ENCODE measurements at places on chromosomes 1 and 21.

- no peak for DNase-seq
Measured at GRCh38 chr21:46604975-46605766, at the start of gene S100B. S100B (minus strand) TSS chr21:46605082; CDS start chr21:46602415, 2,667 bp downstream.

DNA sequence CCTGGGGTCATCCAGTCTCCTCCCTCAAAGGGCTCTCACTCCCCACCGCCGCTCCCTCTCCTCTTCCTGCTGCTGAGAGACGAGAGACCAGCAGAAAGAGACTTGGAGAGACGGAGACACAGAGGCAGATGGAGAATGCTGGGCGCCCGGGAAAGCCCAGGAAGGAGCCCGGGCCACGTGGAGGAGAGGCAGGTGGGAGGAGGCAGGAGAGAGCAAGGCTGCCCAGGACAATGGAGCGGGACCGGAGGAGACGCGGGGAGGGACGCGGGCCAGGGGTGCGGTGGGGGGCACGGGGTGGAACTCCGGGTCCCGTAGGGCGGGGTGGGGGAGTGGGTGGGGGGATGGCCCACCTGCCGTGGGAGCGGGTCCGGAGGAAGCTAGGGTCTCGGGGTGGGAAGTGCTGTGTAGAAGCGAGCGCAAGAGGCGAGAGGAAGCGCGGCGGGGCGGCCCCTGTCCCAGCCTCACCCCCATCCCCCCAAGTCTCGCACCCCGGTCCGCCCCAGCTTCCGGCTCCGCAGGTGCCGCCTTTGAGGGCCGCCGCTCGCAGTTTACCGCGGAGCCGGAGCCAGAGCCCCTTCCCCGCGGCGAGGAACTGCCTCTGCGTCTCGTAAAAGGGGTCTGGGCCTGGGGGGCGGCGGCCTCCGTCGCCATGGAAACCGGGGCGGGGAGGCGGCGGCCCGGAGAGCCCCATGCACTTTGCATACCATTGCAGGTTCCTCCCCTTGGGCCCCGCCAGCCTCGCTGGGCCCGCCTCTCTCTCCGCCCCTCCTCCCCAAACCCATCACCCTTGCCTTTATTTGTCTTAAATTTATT is 11.7 kb upstream of the EPHA2 start:
- DNase-seq, result peak; percentile 60

GRCh38 chr1:19384113-19384512 is 72.0 kb downstream of the SLC66A1 start:
- DNase-seq, result no peak

DNA sequence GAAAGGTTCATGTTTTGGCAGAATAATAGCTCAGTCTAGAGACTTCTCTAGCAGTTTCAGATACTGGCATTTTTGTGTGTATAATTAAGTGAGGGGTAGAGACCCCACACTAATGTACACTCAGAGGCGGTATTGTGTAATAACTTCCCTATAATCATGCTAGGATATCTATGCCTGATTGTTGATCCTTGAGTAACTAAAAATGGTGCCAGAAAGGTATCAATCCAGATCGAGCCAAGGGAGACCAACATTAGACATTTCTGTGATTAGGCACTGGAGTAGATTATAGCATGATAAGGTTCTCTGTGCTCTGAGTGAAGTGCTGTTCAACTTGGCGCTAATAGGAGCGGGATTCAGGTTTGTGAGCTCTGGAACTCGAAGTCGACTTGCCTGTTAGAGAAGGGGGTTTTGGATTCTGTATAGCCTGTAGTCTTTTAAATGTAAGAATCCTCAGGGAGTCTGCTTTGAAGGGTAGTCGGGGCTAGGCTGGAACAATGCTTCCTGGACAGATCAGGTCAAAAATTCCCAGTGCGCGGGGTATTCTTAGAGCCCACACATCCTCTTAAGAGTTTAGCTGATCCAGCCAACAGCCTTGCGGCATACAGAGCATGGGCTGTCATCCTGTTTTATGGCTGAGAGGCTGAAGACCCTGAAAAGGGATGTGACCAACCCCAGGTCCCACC is 24.2 kb downstream of the MAN1C1 start:
- no peak for DNase-seq

DNA sequence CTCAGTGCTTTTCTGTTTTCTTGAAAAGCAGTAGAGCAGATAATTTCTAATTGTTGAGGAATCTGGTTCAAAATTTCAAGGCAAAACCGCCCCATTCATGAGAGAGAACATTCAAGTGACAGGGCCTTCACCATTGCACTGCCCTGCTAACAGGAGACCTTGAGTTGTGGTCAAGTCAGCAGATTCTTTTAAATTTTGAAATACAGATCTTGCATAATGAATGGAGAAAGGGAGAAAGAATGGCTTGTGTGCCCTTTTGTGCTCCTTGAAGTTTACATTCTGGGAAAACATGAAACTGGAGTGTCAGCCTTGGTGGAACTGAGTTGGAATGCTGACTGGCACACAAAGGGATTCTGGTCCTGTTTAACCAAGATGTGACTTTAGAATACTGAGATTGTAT is 164.5 kb upstream of the UBE2U start:
- DNase-seq, result no peak

GRCh38 chr21:42079008-42079938 is 8.2 kb downstream of the UMODL1 start:
- no peak for DNase-seq

DNA sequence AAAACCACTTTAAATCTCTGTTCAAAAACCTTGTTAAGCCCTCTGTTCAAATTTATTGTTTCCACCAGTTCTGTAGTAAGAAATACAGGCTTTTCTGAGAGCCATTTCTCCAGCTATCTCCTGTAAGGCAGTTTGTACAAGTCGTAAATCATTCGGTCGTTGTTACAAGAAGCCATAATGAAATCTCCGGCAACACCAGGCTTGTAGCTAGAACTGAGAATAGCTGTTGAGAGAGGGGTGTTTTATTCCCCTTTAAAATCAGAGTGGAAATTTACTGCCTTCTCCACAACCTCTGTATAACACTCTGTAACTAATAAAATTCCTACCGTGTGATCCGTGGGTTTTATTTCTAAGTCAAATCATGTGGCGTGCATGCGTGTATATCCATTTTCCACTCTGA is 335.8 kb upstream of the KAZN start:
- no peak for DNase-seq

GRCh38 chr21:45892156-45892915 is 89.2 kb upstream of the COL6A1 start:
- DNase-seq, result no peak

DNA sequence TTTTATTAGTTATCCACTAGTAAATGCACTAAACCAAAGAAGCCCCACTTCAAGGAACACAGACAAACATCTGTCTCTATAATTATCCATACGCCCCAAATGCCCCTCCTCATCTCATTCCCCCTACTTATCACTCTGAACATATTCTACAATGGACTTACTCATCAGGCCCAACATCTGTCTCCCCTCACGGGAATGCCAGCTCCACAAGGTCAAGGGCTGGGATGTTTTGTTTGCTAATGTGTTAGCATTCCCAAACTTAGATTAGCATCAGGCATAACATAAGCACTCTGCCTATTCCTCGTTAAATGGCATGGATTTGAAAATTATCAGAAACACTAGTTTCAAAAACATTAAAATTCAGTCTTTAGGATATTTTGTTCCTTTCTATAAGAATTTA is 279.5 kb downstream of the DSCAM start:
- DNase-seq, result no peak

GRCh38 chr1:40438391-40439015 is 11.8 kb upstream of the ZFP69B start:
- DNase-seq, result peak; percentile 36

- no peak for DNase-seq
Measured at GRCh38 chr1:163596541-163597258, 274.9 kb downstream of the NUF2 start.

- DNase-seq, result peak; percentile 54
Measured at GRCh38 chr1:153617663-153618062, 1.5 kb upstream of the S100A14 start.
